ENCODE measurements at places on chromosomes 12 and 14. TPM values are rescaled to one million over a fixed set of nuclear protein-coding genes. Genes with fewer than 3 reads are reported as not detected.

The PRIMA1 gene
- polyA plus RNA-seq = 3.3 TPM

The MGAT4C gene
- 0.54 TPM for polyA plus RNA-seq

The KCNC2 gene
- 0.74 TPM for polyA plus RNA-seq

The CPNE6 gene
- polyA plus RNA-seq = not detected

The MYH6 gene
- polyA plus RNA-seq = 6.1 TPM

The OS9 gene
- 121 TPM for polyA plus RNA-seq

The PZP gene
- polyA plus RNA-seq = 0.31 TPM

The PIWIL1 gene
- 0.05 TPM for polyA plus RNA-seq

The PDE3A gene
- polyA plus RNA-seq = 7.9 TPM

The KRT75 gene
- 0.25 TPM for polyA plus RNA-seq

The C3AR1 gene
- polyA plus RNA-seq = 5.4 TPM

The FOXN4 gene
- polyA plus RNA-seq = 0.07 TPM

The AHNAK2 gene
- 16.0 TPM for polyA plus RNA-seq

The KIF26A gene
- polyA plus RNA-seq = 4.6 TPM

The ST8SIA1 gene
- 6.8 TPM for polyA plus RNA-seq

The KCNA5 gene
- 2.8 TPM for polyA plus RNA-seq

The KRT72 gene
- 0.30 TPM for polyA plus RNA-seq

All from muscle of back (tissue), 13 donors.